RKO (cell line): ENCODE measurements at places on chromosomes 7 and 10.

GRCh38 chr7:81648716-81649115 is 121.1 kb downstream of the HGF start:
- no peak for DNase-seq

DNA sequence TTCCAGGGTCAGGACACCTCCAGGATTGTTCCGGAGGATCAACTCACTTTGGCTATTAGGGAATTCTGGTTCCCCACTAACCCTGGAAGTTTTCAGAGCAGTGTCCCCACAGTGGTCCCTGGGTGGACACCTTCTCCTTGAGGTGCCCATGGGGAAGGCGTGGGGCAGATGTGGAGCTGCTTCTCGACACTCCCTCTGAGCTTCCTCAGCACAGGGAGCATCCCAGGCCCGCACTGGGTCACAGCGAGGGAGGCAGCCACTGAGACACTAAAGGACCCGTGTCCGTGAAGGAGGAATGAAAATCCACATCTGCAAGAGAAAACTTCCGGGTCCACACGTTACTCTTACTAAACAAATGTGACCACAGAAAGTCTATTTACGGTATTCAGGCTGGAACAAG is 48.2 kb upstream of the MNX1 start:
- no peak for DNase-seq

GRCh38 chr7:26891400-26892350 is 27.3 kb upstream of the SKAP2 start:
- DNase-seq = peak; percentile 72

DNA sequence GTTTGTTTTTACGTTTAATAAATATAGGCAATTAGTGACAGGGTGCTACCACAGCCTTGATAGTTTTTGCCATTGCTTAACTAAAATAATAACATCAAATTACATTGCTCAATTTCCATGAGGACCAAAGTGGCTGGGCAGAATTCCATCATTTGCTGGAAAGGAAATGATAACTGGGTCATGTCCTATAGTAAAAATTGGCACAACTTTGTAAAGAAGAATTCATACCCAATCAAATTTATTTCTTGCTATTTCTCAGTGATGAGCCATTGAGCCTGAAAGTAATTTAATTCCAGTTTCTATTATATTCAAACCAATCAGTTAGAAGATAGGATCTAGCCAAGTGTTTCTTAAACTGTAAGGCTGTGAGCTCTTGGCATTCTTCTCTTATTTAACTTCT is 102.2 kb upstream of the CTTNBP2 start:
- DNase-seq = no peak

- peak; percentile 85 for DNase-seq
Observed at GRCh38 chr7:80346704-80347103, 165.2 kb downstream of the GNAT3 start.

DNA sequence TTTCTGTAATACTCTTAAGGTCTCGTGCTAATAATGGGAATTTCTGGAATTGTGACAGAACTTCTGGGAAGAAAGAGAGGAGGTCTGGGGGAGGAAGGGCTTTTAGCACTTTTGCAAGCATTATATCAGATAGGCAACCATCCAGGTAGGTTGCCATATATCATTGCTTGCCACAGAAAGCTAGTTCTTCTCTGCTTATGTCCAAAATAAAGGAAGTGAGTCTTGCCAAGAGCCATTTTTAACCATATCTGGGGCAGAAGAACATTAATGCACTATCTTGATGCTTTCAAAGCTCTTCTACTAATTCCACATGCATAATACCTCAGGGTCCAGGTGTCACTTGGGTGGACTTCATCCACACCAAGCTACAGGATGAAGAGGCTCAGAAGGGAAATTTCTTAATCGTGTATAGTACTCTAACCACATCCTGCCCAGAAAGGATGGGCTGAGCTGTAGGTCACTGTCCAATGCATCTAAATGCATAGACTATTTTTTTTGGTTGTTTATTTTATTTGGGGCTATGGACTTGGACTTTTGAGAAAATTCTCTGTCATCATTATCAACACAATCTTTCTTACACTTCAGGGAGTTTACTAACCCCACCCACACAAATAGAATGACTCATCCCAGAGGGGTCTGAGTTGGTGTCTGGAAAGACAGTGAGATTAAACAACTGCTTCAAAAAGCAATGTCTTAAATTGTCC is 68.9 kb upstream of the ADO start:
- DNase-seq = no peak

DNA sequence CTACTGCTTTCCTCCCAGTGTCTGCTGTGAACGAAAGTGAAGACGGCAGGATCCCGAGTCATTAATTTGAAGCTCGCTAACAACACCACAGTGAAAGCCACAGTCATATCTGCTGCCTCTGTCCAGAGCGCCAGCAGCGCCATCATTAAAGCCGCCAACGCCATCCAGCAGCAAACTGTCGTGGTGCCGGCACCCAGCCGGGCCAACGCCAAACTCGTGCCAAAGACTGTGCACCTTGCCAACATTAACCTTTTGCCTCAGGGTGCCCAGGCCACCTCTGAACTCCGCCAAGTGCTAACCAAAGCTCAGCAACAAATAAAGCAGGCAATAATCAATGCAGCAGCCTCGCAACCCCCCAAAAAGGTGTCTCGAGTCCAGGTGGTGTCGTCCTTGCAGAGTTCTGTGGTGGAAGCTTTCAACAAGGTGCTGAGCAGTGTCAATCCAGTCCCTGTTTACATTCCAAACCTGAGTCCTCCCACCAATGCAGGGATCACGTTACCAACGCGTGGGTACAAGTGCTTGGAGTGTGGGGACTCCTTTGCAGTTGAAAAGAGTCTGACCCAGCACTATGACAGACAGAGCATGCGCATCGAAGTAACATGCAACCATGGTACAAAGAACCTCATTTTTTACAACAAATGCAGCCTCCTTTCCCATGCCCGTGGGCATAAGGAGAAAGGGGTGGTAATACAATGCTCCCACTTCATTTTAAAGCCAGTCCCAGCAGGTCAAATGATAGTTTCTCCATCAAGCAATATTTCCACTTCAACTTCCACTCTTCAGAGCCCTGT is 94.8 kb upstream of the KCNMA1 start:
- no peak for DNase-seq

GRCh38 chr7:113367041-113367586 is 248.8 kb upstream of the SMIM30 start:
- no peak for DNase-seq

DNA sequence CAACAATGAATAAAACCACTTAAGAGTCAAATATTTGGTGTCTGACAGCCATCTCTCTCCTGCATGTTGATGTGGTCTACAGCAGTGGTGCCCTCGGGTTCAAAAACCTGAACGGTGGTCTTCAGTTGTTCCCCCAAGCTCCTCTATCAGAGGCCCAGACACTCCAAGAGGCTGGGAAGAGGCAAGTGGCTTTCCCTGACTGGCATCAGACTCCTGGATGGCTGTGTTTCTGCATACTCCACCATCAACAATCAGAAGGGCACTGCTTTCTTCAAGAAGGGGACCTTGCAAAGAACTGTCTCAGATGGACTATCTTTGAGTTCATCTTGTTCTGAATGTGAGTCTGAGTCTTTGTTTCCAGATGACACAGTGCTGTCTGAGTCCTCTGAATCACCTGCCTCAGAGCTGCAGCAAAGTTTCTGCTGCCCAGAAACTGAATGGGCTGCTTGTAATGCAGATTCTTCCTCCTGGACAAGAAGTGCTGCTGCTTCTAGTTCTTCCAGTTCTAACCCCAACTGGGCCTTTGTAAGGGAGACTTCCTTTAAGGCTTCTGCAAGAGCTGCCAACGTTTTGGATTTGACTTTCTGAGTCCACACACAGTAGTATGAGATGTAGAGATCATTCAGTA is 5.9 kb upstream of the SGMS1 start:
- DNase-seq = no peak

DNA sequence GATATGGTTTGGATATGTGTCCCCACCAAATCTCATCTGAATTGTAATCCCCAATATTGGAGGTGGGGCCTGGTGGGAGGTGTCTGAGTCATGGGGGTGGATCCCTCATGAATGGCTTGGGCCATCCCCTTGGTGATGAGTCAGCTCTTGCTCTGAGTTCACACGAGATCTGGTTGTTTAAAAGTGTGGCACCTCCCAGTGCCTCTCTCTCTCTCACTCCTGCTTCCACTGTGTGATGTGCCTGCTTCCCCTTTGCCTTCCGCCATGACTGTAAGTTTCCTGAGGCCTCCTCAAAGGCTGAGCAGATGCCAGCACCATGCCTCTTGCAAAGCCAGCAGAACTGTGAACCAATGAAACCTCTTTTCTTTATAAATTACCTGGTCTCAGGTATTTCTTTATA is 4.8 kb upstream of the GCK start:
- DNase-seq = peak; percentile 37

DNA sequence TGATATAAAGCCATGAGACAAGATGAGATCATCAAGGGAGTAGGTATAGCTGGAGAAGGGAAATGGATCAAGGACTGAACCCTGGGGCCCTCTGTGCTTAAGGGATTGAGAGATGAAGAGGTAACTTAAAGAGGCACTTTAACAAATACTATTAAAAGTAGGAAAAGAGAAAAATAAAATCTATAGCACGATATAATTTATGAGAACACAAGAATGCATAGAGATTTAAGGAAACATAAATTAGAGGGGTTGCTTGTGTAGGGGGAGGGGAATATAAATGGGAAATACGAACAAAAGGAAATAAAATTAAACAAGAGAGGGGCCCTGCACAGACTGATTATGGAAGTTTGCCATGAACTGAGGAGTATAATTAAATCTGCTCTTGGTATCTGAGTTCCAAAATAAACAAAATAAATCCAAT is 15.6 kb upstream of the LRRC17 start:
- DNase-seq = no peak

DNA sequence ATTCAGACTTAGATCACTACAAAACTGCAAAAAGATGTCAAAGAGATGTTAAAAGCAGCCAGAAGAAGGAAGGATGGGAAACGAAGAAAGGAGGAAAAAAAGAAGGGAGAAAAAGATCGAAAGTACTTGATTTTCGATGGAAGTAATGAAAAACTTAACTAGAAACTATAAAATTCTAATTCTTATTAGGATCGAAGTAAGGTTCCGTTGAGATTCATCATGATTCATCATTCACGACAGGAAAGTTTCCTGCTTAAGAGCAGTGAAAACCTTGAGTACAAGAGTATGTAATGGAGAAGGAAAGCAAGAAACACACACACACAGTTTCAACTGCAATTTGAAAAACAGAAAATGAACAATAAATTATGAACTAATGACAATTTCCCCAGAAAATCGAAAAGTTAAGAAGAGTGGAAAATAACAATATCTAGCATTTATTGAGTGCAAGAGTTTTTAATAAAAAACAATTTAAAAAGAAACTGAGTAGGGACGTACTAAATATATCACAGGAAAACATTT is 1.1 kb upstream of the ING3 start:
- peak; percentile 88 for DNase-seq

GRCh38 chr7:30466266-30466665 is 12.3 kb downstream of the NOD1 start:
- DNase-seq = no peak

DNA sequence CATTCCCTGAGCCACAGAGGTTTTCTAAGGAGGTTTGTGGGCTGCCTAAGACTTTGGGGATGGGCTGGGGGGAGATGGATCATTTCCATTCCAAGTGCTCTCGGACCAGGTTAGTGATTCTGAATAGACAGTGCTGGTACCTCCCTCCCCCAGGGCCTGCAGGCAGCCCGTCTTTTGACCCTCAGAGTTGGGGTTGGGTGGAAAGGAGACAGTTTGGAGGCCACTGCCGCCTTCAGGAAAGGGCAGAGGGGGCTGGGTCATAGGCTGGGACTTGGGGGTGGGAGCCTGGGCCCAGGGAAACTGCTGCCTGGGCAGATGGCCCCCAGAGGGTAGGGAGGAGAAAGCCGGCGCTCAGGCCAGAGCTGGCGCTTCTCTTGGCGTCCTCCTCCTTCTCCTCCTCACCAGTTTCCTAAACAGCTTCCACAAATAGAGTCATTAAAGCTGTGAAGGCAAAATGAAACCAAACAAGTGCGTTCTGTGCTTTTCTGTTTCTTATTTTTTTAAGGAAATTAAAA is 4.4 kb downstream of the UNC5B start:
- DNase-seq = no peak
